ENCODE measurements at places on chromosomes 6 and 20. TPM values are rescaled to one million over a fixed set of nuclear protein-coding genes. Genes with fewer than 3 reads are reported as not detected.

Gene ABCF1
- total RNA-seq = 33.9 TPM

Gene VSX1
- not detected for total RNA-seq

Gene TCFL5
- 6.4 TPM for total RNA-seq

Gene APCDD1L
- total RNA-seq = 0.89 TPM

Gene OOEP
- total RNA-seq = not detected

Gene PGC
- not detected for total RNA-seq

Gene NOX3
- not detected for total RNA-seq

Gene ZKSCAN8
- 13.1 TPM for total RNA-seq

GRCh38 chr6:137867685-137868509 lies 838 bp downstream of the TNFAIP3 start:
- no peak for DNase-seq

- DNase-seq = no peak
These were observed 224.7 kb downstream of the NRN1 start for GRCh38 chr6:5781966-5782556.

DNA sequence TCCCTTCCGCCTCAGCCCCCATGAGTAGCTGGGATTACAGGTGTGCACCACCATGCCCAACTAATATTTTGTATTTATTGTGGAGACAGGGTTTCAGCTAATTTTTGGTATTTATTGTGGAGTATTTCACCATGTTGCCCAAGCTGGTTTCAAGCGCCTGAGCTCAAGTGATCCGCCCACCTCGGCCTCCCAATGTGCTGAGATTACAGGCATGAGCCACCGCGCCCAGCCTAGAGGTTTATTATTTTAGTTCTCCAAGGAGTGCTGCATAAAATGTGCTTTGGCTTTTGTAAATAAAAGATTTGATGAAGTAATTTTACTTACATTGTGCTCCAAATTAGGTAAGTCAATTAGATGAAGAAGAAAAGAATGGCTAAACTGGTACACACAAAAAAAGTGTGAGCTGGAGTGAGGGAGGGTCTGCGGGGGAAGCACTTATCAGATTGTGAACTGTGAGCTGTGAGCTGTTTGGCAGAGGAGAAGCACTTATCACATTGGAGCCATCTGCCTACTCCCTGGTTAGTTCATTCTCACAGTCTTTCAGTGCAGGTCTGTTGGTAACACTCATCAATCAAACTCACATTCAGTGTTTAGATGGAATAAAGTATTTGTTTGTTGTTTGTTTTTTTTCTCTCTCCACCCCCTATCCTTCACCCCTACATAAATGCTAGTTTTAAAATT lies 398.0 kb downstream of the EPHA7 start:
- no peak for DNase-seq

- DNase-seq = no peak
These were observed 6.4 kb downstream of the EYA4 start for GRCh38 chr6:133247581-133247980.

DNA sequence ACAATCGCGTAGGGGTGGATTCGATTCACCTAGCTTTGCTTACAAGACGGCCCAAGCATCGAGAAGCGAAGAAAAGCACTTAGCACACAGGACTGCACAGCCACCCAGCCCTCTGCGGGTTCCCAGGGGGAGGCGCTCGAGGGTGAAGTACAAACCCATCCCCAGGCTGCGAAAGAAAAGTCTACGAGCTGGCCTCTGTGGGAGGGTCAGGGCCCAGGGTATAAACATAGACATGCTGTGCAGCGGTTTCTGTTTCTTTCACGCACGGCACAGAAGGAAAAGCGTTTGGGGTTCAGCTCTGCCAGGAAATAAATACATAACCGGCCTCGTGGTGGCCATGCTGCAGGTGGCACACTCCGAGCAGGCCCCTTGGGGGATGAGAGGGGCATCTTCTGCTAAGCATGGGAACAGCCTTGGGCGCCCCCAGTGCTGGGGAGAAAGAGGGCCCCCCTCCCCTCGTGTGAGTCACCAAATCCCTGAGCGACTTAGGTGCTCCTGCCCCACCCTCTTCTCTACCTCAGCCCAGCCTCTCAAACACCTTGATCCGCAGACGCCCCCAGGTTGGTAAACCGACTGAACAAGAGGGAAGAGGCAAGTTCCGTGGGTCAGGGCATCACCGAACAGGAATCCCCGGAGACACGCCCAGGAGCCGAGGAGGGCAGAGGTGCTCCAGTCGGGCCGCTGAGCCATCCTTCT lies 91.6 kb upstream of the RIPOR2 start:
- DNase-seq = no peak

GRCh38 chr20:9261781-9262180 lies 192.9 kb downstream of the PLCB4 start:
- no peak for DNase-seq

- no peak for DNase-seq
These were observed 366.1 kb upstream of the SOX4 start for GRCh38 chr6:21227486-21227885.

DNA sequence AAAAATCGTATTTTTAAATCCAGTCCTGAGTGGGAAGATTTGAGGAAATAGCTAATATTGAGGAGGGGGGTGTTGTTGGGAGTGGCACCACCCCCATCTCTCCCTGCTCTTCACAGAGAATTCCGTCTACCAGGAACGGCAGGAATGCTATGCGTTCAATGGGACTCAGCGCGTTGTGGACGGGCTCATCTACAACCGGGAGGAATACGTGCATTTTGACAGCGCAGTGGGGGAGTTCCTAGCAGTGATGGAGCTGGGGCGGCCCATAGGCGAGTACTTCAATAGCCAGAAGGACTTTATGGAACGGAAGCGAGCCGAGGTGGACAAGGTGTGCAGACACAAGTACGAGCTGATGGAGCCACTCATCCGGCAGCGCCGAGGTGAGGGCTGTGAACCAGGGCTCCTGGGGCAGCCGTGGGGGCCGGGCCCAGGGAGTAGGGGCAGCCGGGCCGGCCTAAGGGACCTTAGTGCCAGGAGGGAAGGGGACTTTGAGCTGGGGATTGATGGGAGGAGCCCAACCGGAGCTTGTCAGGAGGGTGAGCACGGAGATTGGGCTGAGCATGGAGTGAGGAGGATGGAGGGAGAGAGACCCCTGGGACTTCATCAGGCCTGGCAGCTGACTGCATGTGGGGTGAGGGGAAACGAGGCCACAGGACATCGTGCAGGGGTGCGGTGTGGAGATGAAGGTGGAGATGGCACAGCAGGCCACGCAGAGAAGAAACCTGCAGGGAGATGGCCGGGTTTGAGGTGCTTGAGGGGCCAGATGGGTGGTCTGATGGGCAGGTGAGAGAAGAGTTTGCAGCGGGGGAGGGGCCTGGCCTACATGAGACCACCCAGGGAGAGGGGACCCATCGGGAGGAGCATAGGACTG lies 41.3 kb downstream of the HLA-DPB1 start:
- DNase-seq = no peak

DNA sequence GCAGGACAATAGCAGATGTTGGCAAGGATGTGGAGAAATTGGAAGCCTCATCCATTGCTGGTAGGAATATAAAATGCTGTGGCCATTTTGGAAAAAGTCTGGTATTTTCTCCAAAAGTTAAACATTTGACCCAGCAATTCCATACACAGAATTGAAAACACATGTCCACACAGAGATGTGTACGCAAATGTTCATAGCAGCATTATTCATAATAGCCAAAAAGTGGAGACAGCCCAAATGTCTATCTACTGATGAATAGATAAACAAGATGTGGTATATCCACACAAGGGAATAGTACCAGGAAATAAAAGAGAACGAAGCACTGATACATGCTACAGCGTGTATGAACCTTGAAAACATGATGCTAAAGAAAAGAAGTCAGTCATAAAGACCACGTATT lies 40.5 kb downstream of the CFAP61 start:
- DNase-seq = no peak

- no peak for DNase-seq
These were observed 6.8 kb downstream of the TMX4 start for GRCh38 chr20:8012724-8013123.

GRCh38 chr6:90082847-90083246 lies 188.6 kb downstream of the GJA10 start:
- DNase-seq = no peak

- DNase-seq = no peak
These were observed 21.4 kb downstream of the HBS1L start for GRCh38 chr6:135033238-135033637.

- peak; percentile 80 for DNase-seq
These were observed 21.1 kb upstream of the NOTCH4 start for GRCh38 chr6:32244946-32245398.

DNA sequence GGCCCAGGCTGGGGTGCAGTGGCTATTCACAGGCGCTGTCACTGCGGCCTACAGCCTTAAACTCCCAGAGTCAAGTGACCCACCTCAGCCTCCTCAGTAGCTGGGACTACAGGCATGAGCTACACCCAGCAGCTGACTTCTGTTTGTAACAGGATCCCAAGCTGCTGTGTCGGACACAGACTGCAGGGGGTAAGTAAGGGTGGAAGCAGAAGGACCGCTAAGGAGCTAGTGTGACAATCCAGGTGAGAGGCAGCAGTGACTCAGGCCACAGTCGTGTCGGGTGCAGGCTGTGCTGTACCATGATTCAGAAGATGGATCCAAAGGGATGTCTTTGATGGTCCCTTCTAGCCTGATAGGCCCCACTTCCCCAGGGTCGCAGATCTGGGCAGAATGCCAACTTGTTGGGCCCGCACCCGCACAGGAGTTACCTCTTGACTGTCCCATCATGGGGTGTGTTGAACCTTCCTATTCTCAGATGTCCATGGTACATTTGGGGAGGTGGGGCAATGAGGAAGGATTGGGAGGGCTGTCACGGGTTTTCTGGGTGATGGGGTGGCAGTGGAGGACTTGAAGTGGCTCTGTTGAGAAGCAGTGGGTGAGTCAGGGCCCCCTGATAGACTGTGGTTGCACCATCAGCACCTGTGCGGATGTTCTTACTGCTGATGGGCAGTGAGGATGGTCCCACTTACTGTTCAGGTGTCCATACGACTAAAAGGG lies 25.3 kb downstream of the AAR2 start:
- DNase-seq = no peak

DNA sequence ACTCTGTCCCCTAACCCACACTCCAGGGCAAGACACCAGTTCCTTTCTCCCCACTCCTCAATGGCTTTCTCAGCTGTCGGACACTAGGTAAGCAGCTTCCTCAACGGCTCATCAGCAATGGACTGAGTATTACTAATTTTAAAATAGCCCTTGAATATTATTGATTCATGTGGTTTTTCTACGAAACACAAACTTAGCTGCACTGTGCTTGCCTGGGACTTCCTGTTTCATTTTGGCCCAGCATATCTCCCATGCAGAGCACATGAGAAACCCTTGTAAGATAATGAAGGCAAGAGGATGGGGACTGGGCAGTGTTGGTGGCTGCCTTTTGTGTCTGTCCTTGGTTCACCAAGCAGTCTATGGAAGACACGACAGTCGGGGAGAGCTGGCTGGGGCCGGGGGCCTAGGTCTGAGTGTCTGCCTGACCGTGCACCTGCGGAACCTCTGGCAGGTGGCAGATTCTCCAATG lies 48.9 kb downstream of the RNASET2 start:
- DNase-seq = peak; percentile 51

DNA sequence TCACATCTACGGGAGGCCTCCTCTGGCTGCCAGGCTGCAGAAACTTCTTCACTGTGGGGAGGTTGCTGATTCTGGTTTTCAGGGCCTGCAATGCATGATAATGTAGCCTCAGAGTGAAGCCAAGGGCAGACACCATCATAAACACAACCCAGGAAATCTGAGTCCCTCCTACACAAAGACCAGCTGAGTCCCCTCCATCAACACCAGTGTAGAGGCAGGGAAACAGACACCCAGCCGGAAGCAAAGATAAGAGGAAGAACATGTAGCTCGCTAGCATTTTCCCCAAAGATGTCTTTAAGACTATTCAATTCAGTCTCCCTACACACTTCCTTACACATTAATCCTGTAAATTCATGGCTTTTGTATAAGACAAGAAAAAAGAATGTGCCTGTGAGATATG lies 23.6 kb downstream of the GSTA2 start:
- no peak for DNase-seq

DNA sequence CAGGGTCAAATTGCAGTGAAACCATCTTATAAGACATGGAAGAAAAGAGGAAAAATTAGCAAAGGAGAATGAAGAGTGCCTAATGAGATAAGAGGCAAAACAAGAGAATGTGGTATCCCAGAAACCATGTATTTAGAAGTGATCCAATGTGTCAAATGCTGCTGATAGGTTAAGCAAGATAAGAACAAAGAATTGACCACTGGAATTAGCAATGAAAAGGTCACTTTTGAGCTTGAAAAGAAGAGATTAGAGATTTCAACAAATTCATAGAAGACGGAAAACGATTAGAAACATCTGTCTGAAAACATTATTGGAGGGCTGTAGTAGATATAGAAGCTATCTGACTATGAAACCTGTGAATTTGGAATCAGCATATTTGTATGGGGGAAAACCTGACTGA lies 112.2 kb downstream of the AHI1 start:
- DNase-seq = no peak

GRCh38 chr6:134405386-134406087 lies 87.6 kb upstream of the SGK1 start:
- no peak for DNase-seq

DNA sequence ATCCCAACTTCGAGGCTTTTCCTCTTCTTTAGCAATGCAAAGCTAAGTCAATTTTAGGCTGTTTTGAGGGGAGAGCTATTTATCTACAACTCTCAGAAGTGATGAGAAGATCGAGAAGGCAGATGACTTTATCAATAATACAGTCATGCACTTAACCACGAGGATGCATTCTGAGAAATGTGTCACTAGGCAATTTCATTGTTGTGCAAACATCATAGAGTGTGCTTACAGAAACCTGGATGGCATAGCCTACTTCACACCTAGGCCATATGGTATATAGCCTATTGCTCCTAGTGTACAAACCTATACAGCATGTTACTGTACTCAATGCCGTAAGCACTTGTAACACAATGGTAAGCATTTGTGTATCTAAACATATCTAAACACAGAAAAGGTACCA lies 66.6 kb downstream of the PRND start:
- no peak for DNase-seq

DNA sequence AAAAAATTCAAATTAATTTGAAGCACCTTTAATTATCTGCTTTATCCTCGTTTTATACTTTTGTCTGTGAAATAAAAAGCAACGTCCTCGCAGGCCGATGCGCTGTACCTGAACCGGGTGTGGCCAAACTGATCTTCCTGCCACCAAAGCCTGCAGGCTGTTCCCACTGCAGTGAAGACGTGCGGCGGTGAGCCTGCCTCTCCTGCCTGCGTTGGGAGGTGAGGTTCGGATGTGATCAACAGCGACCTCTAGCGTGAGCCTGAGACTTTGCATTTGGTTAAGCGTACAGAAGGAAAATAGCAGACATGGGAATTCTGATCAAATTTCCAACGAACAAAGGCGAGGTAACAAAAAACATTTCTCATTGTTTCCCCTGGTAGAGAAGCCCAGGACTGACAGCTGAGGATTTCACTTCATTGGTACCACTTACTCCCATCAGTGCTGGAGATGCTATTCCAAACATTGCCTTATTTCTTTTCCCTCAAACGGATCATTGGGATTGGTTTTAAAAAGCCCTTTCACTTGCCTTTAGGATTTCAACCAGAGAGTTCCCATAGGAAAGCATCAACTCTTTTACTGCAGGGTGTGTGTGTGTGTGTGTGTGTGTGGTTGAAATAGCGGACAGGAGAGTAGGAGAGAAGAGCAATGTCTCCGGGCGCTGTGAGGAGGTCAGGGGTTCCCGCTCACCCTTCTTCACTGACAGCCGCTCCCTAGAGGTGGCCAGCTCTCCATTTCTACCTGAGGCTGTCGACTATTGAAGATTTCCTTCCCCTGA lies 56.6 kb upstream of the CCN6 start:
- peak; percentile 87 for DNase-seq

GRCh38 chr6:168448243-168448855 lies 7.4 kb downstream of the SMOC2 start:
- DNase-seq = no peak
